C1 segment of cervical spinal cord (tissue), 14 donors: ENCODE measurements at places on chromosomes 16 and 17.

GRCh38 chr17:65712383-65713267 is 151.2 kb upstream of the AXIN2 start:
- DNase-seq: no peak

DNA sequence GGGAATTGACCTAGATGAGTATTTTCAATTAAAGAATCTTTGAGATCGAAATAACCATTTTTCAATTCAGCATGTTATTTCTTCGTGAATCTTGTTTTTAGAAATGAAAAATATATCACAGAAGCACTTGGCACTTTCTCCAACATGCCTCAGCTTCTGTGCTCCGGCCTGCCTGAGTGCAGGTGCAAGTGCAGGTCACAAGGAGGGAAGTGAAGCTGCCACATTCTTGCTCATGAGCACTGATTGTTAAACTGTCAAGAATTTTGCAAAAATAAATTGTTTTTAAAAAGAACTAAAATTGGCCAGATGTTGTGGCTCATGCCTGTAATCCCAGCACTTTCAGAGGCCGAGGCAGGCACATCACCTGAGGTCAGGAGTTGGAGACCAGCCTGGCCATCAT is 38.3 kb upstream of the SKAP1 start:
- DNase-seq: no peak

DNA sequence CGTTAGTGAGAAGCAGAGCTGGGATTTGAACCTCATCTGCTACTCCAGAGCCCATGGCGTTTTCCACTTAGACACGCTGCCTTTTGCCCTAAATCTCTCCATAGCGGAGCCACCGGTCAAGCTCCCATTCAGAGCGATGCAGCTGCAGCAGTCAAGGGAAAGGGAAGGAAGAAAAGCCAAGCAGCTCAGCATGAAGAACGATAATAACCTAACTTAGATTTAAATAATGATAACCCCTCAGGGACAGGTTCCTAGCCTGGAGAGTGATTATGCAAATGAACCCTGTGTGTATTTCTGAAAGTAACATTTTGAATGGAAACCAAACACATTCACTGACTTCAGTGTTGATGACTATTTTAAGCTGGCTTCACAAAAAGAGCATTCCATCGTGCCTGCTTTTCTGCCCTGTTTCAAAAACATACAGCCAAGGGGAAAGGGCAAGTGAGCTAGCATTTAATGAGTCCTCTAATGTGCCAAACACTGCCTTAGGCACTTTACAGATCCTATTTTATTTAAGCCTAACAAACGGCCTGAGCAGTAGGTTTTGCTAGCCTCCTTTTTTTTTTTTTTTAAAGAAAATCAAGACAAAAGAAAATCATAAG is 798.3 kb downstream of the CDH8 start:
- no peak for DNase-seq

DNA sequence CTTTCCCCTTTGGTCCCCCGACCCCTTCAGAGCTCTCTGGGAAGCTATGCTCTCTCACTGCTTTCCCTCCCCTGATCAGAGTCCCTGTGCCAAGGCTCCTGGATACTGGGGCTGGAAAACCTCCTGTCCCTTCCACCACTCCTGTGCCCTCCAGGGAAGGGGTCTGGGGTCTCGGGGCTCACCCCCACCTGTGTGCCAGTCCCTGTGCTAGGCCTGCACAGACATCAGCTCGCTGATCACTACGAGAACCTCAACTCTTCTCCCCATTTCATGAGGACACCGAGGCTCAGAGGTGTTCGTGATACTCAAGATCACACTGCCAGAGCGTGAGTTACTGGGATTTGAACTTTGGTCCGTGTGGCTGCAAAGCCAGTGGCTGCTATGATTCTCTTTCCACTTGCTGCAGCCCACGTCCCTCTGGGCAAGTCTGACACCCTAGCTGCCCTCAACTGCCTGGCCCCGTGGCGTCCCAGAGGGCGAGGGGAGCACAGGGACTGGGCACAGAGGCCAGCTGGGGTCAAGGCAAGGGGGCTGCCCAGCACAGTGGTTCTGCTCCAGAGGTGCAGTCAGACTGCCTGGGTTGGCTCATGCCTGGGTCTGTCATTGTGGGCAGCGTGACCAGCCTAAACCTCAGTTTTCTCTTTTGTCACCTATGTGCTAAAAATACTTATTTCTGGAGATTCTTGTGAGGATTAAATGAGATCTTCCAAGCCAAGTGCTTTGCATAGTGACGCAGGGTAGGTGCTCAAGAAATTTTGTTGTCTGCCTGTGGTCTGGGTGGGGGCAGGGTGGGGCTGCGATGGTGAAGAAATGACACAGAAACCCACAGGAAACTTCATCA is 43.8 kb upstream of the TOB1 start:
- DNase-seq: no peak

GRCh38 chr17:55730380-55730779 is 7.7 kb upstream of the TMEM100 start:
- DNase-seq: no peak

DNA sequence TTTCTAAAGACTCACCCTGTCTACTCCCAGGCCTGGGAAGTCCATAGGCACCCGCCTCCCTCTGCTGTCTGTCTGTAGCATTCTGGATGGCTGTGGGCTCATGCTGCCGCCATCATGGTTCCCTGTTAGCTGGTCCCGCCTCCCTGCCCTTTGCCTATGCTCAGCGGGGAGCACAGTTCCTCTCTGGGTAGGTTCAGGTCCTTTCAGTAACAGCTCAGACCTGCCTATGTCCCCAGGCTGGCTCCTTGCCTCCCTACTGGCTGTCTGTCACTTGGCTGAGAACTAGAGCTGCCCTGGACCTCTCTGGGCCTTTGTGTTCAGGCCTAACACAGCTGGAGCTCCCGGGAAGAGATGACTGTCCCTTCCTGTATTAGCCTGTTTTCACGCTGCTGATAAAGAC is 317.9 kb downstream of the SNX29 start:
- DNase-seq: no peak

DNA sequence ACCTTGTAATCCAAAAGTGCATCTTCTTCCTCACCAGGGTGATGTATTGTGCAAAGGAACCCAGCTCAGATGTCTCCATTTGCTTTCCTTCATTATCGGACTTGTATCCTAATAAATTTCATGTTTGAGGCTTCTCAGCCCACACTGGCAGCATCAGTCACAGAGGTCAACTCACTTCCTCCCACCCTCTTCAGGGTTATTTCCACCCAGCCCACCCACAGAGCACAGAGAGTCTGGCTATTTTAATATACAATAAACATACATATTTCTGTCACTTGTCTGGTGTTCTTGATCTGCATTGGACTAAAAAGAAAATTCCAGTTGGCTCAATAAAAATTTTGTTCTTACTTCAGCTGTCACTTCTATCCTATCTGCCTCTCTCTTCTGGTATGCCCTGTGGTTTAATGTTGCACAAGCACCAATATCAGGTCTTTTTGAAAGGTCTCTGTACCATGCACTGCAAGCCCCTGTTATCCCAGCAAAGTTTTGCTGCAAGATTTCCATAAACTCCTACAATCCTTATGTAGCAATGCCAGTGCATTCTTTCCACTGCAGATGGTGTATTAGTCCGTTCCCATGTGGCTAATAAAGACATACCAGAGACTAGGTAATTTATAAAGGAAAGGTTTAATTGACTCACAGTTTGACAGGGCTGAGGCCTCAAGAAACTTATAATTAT is 201.8 kb downstream of the CDH11 start:
- DNase-seq: no peak

DNA sequence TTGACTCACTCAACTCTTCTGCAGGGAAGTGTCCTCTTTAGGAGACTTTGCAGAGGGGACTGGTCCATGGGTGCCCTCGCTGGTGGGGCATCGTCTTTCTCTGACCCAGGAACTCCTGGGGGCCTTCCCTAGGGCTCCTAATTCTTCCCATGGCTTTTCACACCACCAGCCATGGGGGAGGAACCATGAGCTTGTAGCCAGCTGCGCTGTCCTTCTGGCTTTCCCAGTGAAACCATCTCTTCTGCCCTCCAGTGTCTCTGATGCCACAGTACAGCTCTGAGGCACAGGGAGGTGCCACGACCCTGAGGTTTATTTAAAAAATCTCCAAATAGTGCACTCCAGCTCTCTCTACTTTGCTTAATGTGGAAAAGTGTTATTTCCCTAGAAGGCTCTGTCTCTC is 78.6 kb downstream of the SDR42E1 start:
- no peak for DNase-seq

GRCh38 chr17:27318633-27319032 is 24.7 kb downstream of the WSB1 start:
- no peak for DNase-seq

- no peak for DNase-seq
Measured at GRCh38 chr16:75854152-75854551, 127.9 kb upstream of the CPHXL start.

DNA sequence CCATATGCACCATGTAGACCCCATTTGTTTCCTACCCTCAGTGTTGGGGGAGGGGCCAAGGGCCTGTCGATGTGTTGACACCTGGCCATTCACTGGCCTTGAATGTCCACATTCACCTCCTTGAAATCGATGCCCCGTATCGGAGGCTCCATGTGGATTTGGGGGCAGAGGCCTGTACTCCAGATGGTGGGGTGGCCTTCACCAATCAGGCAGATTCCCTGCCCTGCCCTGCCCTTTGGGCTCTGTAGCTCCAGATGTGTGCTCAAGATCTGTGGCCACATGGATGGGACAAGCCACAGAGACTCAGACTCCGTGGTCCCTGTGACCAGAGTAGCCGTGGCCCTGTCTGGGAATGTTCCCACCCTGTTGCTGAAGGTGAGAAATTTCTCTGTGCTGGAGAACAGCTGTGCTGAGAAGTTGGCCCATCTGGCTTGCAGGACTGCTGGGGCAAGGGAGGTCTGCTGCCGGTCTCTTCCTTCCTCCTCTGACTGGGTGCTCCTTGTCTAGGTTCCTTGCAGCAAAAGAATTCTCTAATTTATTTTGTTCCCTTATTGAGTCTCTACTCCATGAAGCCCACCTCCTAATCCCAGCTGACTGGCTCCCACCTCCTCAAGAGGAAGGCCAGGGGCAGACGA is 221.3 kb downstream of the SEC14L1 start:
- no peak for DNase-seq

- DNase-seq: peak; percentile 72
Measured at GRCh38 chr17:48026502-48027321, 10.9 kb downstream of the COPZ2 start.

- DNase-seq: no peak
Measured at GRCh38 chr17:10648956-10649355, 8.2 kb downstream of the MYH3 start.

- DNase-seq: no peak
Measured at GRCh38 chr16:20089246-20089965, 15.7 kb upstream of the GPR139 start.

DNA sequence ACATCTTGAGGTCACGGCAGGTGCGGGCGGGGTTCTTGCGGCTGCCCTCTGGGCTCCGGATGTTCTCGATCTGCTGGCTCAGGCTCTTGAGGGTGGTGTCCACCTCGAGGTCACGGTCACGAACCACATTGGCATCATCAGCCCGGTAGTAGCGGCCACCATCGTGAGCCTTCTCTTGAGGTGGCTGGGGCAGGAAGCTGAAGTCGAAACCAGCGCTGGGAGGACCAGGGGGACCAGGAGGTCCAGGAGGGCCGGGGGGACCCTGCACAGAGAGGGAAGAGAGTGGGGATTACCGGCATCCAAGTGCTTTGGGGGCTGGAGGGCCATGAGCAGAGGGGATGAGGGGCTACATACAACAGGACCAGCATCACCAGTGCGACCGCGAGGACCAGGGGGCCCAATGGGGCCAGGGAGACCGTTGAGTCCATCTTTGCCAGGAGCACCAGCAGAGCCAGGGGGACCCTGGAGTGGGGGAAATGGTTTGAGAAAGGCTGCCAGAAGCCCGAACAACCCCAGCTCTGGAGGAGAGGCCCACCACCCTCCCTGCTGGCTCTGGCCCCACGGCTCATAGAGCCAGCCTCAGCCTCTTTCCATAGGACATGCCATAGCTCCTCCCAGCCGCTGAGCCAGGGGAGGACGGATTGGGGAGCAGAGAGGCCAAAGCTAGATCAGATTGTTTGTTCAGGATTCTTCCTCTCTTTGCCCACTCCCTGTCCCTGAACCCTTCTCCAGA is 14.6 kb downstream of the COL1A1 start:
- no peak for DNase-seq

- DNase-seq: no peak
Measured at GRCh38 chr16:24440306-24440705, 99.1 kb upstream of the RBBP6 start.

DNA sequence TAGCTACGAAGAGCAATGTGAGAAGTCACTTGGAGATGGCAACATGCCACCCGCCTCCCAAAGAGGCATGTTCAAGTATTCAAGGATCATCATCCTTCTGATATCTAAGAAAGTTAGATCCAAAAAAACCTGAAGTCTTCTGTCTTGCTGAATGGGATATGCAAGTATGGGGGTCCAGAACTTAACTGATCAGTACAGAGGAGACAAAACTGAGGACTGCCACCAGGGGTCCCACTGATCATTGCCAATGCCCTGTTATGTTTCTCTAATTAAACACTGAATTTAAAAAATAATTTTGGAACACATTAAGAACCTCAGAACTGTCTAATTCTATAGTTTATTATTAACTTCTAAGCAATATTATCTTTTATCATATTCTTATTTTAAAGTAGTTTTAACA is 99.7 kb downstream of the CDH8 start:
- DNase-seq: peak; percentile 16

DNA sequence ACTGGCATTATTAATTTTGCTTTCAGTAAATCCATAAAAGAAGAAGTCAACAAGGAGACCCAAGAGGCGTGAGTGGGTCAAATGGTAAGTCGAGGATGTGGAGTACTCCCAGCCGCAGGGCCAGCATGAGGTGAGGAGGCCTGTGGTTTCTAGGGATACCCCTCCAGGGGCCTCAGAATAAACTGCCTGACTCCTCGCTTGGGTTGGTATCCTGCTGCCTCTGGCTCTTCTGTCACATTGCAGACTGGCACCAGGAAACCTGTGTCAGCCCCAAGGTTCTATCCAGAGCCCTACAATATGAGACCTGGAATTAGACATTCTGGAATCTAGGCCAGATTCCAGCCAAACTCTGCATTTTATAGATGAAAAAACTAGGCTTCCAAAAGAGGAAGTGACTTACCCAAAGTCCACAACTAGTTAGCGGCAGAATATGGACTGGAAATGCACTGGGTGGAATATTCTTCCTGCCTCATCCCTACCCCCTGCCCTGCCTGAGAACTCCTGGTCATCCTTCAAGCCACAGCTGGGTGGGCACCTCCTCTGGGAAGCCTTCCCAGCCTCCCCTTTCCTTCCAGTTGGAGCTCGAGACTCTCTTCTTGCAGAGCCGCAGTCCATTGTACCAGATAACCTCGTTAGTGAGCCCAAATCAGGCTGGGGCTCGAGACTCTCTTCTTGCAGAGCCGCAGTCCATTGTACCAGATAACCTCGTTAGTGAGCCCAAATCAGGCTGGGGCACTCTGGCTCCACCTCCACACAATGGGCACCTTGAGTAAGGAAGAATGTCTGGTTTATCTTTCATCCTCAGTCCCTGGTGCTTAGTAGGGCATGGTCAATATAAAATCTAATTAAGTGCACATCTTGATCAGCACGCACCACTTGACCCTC is 22.6 kb downstream of the C17orf67 start:
- no peak for DNase-seq

DNA sequence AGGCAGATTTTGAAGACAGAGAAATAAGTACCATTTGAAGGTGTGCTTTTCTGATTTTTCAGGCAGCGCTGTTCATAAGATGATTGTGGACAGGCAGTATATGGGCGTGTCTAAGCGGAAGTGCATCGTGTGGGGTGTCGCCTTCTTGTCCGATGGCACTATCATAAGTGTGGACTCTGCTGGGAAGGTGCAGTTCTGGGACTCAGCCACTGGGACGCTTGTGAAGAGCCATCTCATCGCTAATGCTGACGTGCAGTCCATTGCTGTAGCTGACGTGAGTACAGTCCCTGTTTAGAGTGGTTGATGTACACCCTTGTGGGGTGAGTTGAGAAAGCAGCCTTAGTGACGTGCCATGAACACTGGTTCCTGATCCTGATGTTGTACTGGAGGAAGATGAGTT is 10.7 kb downstream of the UTP4 start:
- no peak for DNase-seq
